ENCODE measurements at places on chromosomes 2 and 18.

GRCh38 chr18:77038182-77038858, 94.3 kb downstream of the MBP start:
- no peak for ATAC-seq

DNA sequence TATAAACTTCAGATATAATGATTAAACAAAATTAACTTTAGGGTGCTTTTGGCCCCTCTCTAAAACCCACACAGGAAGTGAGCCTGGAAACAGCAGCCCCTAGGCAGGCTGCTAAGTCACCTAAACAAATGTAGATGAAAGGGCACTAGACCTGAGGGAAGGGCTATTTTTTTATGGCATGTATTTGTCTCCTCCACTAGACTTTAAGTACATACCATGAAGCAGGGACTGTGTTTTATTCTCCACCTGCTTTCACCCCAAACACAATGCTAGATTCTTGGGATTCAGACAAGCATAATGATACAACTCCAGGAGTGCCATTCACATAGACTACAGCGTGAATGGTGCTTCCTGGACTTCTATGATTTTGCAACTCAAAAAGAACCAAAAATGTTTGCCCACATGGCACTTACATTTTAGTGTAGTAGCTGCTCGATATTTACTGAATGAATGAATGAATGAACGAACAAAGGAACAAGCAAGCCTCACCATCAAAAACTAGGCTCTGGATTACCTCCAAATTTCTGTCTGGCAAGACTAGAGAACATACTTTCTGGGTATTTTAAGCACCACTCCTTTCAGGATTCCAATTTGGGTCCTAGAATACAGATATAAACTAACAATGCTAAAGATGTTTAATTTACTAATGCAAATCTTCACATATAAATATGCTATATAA, 10.1 kb downstream of the ATAD2B start:
- ATAC-seq, result peak; percentile 56

- ATAC-seq, result peak; percentile 95
Measured at GRCh38 chr2:222671259-222672067, at the start of gene MOGAT1. Gene MOGAT1 (plus strand): TSS chr2:222671658. CDS start chr2:222671786, 128 bp downstream.

DNA sequence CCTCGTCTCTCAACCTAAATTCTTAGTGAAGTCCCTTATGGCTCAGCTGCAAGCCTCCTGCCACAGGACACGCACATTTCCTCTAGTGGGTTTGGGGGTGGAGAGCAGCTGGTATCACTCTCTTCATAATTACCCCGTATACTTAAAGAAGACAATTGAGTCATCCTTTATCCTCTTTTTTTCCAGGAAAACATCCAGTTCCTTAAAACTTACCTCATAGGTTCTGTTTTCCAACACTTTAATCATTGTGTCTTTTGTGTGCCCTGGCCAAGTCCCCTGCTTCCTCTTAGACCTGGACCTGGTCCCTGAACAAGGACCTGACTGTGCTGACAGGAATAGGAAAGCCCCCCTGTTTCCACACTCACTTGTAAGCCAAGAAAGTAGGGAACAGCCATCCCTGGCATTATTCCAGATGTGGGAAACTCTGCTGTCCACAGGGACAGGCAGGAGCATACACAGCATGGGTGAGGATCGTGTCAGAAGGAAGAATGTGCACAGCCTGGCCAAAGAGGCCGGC, 42.3 kb upstream of the MYO1B start:
- ATAC-seq, result no peak
